ENCODE measurements at places on chromosomes 4 and X.

GRCh38 chrX:51182545-51182944 is 150.1 kb upstream of the NUDT10 start:
- DNase-seq = no peak

- no peak for DNase-seq
Observed at GRCh38 chrX:87808576-87809243, 291.1 kb downstream of the KLHL4 start.

DNA sequence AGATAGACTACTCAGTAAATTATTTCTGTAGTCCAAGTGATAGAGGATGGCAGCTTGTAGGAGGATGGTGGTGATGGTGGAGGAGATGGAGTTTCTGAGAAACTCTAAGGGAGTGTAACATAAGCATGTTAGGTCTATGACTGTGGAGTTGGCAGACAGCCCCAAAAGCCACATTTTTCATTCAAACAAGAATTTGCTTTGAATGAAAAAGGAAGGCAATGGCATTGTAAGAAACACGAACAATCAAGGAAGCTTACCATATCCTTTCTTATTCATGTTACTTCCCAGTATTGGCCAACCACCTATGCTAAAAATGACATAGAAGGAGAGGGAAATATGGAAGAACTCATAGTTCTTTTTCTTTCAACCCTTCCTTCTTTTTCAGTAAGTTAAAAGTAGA is 18.7 kb upstream of the SEC24B start:
- DNase-seq = no peak

DNA sequence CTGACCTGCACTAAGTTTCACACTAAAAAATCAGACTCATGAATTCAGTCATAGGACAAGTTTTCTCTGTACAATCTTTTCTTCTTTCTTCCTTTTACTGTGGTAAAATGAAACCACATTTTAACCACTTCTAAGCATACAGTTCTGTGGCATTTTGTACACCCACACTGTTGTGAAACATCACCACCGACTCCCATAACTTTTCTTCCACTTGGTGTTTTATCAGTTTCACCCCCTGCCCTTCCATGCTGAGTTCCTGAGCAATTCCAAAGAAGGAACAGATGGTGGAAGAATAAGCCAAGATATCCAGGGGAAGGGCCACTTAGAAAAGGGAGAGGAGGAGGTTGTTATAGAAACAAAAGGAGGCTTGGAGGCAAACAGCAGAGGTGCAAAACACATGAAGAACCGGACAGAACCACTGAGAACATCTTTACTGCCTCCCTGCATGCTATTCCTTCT is 22.6 kb downstream of the SLC25A4 start:
- no peak for DNase-seq

- DNase-seq = peak; percentile 31
Observed at GRCh38 chr4:176340871-176341685, 21.3 kb downstream of the SPCS3 start.

GRCh38 chr4:158827543-158827981 is 58.7 kb downstream of the FNIP2 start:
- no peak for DNase-seq

DNA sequence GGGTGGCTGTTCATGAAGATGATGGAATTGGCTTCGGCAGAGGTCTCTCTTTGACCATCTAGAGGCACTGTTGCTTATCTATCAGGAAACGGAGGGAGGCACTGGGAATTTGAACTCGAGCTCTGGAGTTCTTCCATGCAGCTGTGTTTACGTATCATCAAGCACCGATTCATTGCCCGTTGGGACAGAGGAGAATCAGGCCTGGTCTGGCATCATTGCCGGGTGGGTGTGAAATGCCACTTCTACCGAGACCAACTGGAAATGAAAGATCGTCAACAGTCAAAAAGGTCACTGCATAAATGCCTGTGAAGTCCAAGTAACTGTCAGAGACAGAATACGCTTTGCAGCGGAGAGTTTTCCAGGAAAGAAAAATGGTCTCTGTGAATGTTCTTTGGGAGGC is 166.9 kb downstream of the ASMT start:
- no peak for DNase-seq

DNA sequence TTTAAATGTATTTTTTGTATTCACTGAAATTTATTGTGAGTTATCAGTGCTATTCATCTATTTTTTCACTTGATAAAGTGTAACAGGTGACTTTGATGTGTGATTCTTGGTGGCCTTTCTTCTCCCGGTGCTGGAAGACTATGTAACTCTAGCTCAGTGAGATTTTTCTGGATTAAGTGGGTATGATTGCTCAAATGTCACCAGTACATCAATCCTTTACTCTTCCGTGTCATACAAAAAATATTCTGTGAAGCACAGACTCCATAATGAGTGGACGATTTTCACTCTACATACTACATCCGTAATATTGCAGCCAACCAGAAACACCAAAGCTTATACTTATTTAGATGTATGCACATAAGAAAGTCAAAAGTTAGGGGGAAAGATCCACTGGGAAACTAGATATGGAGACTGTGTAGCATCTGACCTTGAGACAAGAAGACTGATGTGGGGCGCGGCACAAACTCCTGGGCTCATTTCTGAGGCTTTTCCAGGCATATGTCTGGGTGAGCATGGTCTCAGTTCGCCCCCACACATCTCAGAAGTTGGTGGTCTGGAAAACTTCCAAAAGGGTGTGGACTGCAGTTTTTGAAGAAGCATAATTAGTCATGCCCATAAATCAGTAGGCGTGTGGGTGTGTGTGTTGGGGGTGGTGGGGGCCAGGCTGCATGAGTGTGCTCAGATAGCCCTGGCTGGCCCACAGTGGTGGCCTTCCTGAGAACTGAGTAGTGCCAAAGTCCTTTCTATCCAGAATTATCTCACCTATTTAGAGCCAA is 53.9 kb upstream of the TENM3 start:
- DNase-seq = no peak

- no peak for DNase-seq
Observed at GRCh38 chr4:139808808-139809756, 143.5 kb downstream of the MGST2 start.

DNA sequence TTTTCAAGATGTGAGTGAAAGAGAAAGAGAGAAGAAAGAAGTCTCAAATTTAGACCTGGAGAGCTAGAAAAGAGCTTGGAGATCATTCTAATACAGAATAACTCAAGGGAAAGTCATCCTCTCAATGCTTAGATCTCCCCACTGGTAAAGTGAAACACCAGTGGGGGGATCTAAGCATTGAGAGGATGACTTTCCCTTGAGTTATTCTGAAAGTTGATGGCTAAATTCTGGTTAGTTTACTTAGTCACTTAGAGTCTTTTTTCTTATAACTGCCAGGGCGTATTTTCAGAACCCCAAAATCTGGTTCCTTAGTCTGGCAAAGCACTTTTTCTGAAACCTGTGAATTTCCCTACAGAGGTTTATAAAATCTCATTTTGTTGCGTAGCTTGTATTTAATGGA is 198.6 kb downstream of the ARHGAP24 start:
- no peak for DNase-seq

DNA sequence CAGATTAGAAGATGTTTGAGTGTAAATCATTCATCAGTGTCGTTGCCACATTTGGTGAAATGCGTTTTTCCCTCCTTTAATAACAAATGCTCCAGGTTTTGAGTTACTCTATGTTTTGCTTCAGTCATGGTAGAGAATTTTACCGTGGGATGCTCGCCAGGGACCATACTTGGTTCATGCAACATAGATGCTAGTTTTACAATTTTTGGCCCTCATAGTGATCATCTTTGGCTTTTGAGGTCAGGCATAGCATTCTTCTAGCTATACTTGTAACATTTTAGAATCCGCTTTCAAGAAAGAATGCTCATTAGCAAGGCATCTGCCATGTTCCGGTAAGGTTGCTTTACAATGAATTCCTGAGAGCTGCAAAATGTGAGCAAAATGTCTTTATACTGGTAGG is 147.2 kb downstream of the SPCS3 start:
- DNase-seq = no peak

DNA sequence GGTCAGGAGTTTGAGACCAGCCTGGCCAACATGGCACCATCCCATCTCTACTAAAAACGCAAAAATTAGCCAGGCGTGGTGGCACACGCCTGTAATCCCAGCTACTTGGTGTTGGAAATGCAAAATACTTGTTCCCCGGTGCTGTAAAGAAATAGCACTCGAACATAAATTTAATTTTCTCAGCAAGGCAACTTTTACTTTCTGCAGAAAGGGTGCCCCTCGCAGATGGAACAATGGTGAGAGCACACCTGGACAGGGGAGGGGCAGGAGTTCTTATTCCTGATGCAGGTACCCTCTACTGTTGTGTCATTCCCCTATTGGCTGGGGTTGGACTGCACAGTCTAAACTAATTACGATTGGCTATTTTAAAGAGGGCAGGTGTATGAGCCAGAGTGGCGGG is 139.7 kb downstream of the FHIP1A start:
- no peak for DNase-seq

Measured in C1 segment of cervical spinal cord (tissue), 14 donors.